Spinal cord (tissue), 10 donors: ENCODE measurements at places on chromosomes 13 and 19.
A peak's percentile ranks its signal among the peaks of the same experiment; 100 is the strongest.

DNA sequence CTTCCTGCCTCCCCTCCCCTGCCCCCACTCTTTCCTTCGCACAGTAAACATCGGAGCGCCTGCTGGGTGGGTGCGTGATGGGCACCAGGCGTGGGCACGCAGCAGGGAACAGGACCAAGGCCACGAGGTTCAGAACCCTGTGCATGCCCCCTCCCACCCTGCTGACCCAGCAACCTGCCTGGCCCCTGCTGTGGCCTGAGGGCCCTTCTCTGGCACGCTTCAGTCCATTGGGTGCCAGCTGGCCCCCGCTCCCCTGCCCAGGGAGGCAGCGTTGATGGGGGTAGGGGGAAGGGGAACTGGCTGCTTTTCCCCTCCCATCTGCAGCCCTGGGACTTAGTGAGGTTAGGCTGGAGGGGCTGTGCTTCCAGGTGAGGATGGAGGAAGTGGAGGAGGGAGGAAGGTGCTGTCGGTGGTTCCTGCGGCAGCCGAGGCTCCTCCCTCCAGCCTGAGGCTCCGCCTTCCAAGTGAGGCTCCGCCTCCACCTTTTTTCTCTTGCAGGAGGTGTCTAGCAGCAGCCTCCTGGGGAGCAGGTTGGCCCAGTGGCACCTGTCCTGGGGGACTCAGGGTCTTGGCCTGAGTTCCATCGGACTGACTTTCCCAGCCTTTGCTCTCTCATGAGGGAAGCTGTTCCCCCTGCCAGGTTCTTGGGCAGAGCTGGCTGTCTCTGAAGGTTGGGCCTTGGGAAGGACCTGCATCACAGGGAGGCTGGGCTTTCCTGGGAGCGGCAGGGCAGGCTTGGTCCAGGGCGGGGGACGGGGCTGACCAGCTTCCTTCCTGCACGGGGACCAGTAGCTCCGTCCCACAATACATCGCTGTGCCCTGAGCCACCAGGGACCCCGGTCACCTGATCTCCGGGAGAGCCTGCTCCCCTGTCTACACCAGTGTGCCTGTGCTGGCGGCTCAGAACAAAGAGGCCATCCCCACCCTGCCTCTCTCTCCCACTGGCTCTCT lies 7.3 kb downstream of the PIAS4 start:
- no peak for DNase-seq

DNA sequence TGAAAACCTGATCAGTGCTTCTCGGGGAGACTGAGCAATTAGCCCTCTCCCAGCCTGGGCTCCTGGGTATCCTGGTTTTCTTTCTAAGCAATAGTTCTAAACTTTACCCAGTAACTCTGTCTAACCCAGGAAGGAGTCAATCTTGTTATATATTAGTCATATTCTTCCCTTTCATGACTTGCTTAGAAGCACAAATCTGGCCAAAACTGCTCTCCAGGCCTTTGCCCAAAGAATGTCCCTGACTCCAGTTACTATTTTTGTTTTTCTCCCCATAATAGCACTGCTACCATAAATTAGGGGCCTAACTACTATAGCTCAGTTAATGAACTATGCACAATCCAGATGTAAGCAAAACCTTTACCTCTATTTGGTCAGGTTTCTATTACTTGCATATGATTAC lies 355.8 kb upstream of the HTR2A start:
- no peak for DNase-seq

DNA sequence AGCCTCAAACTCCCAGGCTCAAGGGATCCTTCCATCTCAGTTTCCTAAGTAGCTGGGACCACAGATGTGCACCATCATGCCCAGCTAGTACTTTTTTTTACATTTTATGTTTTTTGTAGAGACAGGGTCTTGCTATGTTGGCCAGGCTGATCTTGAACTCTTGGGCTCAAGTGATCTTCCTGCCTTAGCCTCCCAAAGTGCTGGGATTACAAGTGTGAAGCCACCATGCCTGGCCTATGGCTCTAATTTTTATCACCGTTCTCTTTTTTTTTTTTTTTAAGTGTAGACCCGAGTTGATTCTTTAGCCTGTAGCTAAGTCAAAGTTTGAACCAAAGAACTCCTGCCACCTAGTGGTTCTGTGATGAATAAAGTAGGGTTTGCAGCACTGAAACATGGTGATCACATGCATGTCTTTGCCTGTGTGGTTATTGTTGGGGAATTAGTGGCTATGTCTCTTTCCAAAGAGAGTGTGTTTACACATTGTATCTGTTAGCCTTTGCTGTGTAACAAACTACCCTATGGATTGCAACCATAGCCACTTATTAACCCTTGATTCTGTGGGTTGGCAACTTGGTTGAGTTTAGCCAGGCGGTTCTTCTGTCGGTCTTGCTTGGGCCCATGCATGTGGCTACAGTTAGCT lies 11.6 kb downstream of the NFILZ start:
- no peak for DNase-seq

DNA sequence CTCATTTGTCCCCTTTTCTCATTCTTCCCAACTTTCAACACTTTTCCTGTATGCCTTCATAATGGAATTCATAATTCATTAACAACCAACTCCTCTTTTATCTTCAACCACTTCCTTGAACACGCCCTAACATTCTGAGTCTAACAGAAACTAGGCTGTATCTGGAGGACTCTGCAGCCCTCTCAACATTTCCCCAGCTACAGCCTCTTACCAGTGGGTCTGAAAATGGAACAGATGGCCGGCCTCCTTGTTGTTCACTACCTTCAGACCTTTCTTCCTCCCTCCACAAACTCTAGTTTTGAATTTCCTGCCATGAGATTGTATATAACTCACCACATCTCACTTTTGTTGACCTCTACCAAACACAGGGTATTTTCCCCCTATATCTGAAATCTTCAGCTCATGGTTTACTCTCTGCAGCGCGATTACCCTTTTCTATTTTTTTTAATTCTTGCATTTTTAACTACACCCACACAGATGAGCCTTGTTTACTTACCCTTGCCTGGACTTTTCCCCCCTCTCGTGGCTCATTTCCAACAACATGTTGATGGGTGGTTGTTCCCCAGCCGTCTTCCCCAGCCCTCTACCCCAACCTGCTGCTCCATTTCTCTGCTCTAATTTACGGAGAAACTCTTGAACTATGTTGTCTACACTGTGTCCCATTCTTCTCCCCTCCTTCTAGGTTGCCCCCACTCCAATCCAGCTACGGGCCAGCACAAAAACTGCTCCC lies 846 bp downstream of the ZNF790 start:
- peak; percentile 1 for DNase-seq
